ENCODE measurements at places on chromosomes 5 and 9.

GRCh38 chr5:158660726-158661125 is 439.0 kb downstream of the EBF1 start:
- DNase-seq = no peak

- peak; percentile 9 for DNase-seq
Observed at GRCh38 chr5:119398727-119399466, 43.1 kb downstream of the TNFAIP8 start.

DNA sequence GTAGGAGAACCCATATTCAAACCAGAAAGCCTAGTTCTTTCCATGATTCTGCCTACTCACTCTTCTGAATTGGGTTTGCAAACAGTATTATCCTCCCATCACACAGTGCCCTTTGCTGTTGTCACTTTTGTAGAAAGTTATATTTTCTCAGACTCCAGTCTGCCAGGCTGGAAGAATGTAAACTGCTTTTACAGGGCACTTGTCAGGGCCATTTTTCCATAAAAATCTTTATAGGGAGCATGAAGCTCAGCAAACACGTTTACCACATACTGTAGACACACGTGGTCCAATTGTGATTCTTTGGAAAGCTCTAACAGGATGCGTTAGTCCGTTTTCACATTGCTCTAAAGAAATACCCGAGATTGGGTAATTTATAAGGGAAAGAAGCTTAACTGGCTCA is 204.0 kb downstream of the KCNN2 start:
- no peak for DNase-seq

- no peak for DNase-seq
Observed at GRCh38 chr9:75833778-75834177, 56.7 kb upstream of the PCSK5 start.

- no peak for DNase-seq
Observed at GRCh38 chr9:2506321-2506720, 115.3 kb upstream of the VLDLR start.

DNA sequence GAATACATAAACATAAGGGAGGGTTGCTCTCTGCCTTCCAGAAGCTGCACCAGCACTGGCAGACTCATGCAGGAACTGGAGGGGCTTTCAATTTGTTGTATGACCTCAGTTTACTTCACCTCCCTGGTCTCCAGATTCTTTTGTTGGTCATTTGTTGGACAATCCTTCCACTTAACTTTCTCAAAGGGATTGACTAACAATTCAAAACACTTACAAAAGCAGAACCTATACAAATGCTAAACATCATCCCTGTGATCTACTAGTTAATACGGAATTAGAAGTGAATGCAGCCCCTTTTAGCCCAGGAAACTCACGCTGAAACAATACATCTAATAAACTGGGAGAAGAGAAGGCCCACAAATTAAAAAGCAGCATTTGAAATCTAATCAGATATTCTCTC is 404.6 kb upstream of the BRINP1 start:
- no peak for DNase-seq

DNA sequence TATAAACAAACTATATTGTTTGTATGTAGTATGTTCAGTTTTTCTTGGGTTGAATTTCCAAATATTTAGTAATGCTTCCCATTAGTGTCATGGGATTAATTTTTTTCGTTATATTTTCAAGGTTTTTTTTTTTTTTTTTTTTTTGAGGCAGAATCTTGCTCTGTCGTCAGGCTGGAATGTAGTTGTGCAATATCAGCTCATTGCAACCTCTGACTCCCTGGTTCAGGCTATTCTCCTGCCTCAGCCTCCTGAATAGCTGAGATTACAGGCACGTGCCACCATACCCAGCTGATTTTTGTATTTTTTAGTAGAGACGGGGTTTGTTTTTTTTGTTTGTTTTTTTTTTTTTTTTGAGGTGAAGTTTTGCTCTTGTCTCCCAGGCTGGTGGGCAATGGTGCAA is 10.6 kb downstream of the DDX46 start:
- peak; percentile 13 for DNase-seq

DNA sequence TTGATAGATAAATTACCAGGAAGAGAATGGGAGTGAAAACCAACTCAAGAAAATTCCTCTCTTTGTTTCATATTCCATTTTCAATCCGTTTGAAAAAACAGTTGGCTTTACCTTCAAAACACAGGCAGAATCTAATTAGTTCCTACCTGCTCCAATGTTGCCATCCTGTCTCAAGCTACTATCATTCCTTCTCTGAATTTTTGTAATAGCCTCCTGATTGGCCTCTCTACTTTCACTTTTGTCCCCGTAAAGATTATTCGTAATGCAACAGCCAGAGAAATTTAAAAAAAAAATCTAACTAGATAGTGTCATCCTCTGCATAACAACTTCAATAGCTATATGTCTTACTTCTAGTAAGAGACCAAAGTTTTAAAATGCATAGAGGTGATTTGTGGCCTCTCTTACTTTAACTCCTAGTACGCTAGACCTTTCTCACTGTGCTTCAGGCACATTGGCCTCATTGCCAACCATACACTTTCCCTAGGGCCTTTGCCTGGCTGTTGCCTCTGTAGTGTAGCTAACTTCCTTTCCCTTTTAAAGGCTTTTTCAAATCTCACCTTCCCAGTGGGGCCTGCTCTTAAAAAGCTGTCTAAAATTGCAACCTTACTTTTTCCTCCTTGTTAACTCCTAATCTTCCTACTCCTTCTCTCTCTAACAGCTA is 311.3 kb upstream of the GRIN3A start:
- DNase-seq = no peak

DNA sequence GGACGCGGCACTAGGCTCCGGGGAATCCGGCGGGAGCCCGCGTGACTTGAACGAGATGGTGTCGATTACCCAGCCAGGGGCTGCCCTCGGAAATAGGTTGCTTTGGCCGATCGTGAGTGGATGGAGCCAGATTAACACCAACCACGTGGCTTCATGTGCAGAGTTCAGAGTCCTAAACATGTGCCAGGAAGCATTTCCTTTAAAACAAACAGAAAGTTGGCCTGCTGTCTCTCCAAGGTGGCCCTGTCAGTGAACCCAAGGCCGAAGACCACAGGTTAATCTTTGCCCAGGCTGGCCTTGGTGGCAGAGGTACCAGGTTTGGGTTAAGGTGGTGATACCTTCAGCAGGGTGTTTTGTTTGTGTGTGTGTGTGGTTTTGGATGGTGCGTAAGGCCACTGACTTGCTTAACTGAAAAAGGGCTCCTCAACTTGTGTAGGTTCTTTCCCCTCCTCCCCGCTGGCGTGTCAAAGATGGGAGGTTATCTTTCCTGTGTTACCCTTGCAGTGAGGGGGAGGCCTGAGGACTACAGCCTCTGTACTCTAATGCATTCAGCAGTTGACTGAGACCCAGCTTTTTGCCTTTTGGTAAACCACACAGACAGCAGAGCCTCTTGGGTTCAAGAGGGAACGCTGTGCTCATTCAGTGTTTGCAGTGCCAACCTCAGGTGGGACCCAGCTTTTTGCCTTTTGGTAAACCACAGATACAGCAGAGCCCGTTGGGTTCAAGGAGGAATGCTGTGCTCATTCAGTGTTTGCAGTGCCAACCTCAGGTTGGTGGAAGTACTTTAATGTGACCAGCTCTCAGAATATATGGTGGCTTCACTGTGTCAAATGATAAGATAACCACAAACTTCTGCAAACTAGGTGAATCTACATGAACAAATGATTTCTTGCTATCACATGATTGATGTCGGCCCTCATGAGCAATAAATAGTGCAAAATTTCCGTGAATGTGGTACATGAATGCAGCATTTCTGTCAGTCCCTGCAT is 1.4 kb downstream of the IQGAP2 start:
- DNase-seq = peak; percentile 6

- DNase-seq = no peak
Observed at GRCh38 chr9:130289711-130290241, 24.2 kb downstream of the HMCN2 start.

Data from A549 (cell line).